ENCODE measurements at places on chromosomes 3 and 15.

DNA sequence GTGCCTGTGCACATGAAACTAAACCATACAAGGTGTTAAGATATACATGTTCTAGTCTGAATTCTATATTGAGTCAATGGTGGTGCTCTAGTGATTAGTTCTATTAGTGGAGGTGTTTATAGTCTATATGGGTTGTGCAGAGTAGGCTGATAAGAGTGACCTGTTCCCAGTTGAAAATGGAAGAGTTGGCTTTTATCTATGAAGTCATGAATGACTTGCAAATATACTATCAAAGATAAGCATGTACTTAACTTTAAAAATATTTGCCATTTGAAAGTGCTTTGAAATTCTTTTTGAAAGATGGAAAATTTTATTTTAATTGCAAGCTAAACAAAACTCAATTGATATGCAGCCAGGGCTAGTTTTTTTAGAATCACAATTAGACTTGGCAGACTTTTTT, 150.6 kb upstream of the SGO1 start:
- no peak overlapping the region for H3K4me3 ChIP-seq
- H3K4me1 ChIP-seq, result no peaks in the 10 kb centered on the region
- no peak overlapping the region for H3K27ac ChIP-seq
- no peaks in the 10 kb centered on the region for H3K27me3 ChIP-seq
- DNase-seq, result no peak
- H3K36me3 ChIP-seq, result no peaks in the 10 kb centered on the region

GRCh38 chr3:25520926-25521559, 93.0 kb downstream of the RARB start:
- no peak for DNase-seq
- H3K36me3 ChIP-seq, result no peaks in the 10 kb centered on the region
- H3K27me3 ChIP-seq, result peaks cover 8% of the 10 kb centered on the region
- H3K4me3 ChIP-seq, result no peak overlapping the region
- H3K27ac ChIP-seq, result no peak overlapping the region

DNA sequence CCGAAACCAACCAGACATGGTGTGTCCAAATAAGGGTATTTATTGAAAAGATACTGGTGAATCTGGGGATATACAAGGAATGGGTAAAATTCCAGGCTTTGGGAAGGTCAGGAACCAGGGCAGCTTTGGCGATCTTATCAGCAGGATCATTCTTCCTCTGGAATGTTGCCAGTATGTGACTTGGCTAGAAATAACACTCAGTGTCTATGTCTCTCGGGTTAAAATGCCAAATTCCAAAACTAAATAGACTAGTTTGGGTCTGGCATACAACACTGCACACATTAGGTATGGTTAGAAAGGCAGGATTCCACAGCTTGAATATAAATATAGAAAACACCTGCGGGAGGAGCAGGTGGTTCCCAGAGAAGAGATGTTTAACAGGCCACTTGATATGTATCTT, 220.2 kb upstream of the CD96 start:
- no peak overlapping the region for H3K4me3 ChIP-seq
- peaks cover 34% of the 10 kb centered on the region for H3K4me1 ChIP-seq
- no peaks in the 10 kb centered on the region for H3K27me3 ChIP-seq

GRCh38 chr3:41131224-41131623, 68.1 kb upstream of the CTNNB1 start:
- no peaks in the 10 kb centered on the region for H3K4me1 ChIP-seq
- no peak for DNase-seq
- peaks cover 3% of the 10 kb centered on the region for H3K36me3 ChIP-seq

- H3K27me3 ChIP-seq, result no peaks in the 10 kb centered on the region
- DNase-seq, result no peak
- H3K4me1 ChIP-seq, result no peaks in the 10 kb centered on the region
- H3K27ac ChIP-seq, result no peak overlapping the region
- H3K4me3 ChIP-seq, result no peak overlapping the region
Observed at GRCh38 chr3:98967758-98968157, 66.3 kb upstream of the DCBLD2 start.

- no peaks in the 10 kb centered on the region for H3K4me1 ChIP-seq
- peaks cover 9% of the 10 kb centered on the region for H3K27me3 ChIP-seq
- DNase-seq, result no peak
Observed at GRCh38 chr3:37481982-37482381, 307.6 kb upstream of the LRRFIP2 start.

GRCh38 chr15:68517285-68517761, 61.5 kb upstream of the CORO2B start:
- H3K27ac ChIP-seq, result no peak overlapping the region
- DNase-seq, result no peak
- peaks cover 11% of the 10 kb centered on the region for H3K27me3 ChIP-seq
- no peak overlapping the region for H3K4me3 ChIP-seq
- H3K36me3 ChIP-seq, result no peaks in the 10 kb centered on the region
- H3K4me1 ChIP-seq, result no peaks in the 10 kb centered on the region

DNA sequence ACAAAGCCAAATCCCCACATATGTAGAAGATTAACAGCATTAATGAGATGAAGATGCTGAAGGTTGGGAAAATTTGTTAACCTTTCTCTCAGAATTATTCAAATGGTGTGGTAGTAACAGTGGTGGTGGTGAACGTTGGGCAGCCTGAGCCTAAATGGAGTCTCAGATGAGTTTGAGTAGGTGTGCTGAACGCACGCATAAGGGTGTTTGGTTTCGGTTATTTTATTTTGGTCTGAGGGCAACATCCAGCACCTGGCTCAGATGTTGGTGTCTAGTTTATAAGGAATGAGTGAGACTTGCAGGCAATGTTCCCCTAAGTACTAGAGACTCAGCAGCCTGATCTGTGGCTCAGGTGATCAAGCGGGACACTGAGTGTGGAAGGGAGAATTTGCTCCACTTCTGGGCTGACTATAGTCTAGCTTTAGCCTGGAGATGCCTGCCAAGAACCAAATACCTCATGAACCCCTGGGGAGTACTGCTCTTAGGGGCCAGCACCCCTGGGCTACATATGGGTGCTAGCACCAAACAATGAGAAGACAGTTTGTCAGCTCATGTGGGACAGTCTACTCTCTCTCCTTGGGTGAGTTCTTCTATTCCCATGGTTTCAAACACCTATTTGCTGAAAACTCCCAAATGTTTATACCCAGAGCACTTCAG, 39.5 kb upstream of the ATP2C1 start:
- H3K36me3 ChIP-seq, result no peaks in the 10 kb centered on the region
- no peak for DNase-seq
- H3K27ac ChIP-seq, result no peak overlapping the region
- peaks cover 21% of the 10 kb centered on the region for H3K4me1 ChIP-seq

GRCh38 chr3:126290325-126290724, 66.9 kb downstream of the KLF15 start:
- DNase-seq, result no peak
- no peak overlapping the region for H3K4me3 ChIP-seq
- no peaks in the 10 kb centered on the region for H3K36me3 ChIP-seq
- no peak overlapping the region for H3K27ac ChIP-seq
- peaks cover 36% of the 10 kb centered on the region for H3K27me3 ChIP-seq

- peaks cover 67% of the 10 kb centered on the region for H3K27me3 ChIP-seq
- DNase-seq, result no peak
- peak overlapping the region; percentile 87 for H3K4me3 ChIP-seq
- no peak overlapping the region for H3K27ac ChIP-seq
- H3K4me1 ChIP-seq, result peaks cover 20% of the 10 kb centered on the region
- H3K36me3 ChIP-seq, result peaks cover 3% of the 10 kb centered on the region
Observed at GRCh38 chr15:66252685-66253417, 699 bp downstream of the MEGF11 start.

- H3K27me3 ChIP-seq, result no peaks in the 10 kb centered on the region
- H3K27ac ChIP-seq, result no peak overlapping the region
- no peak for DNase-seq
- no peaks in the 10 kb centered on the region for H3K36me3 ChIP-seq
Observed at GRCh38 chr3:107441617-107442016, 64.4 kb downstream of the CCDC54 start.

DNA sequence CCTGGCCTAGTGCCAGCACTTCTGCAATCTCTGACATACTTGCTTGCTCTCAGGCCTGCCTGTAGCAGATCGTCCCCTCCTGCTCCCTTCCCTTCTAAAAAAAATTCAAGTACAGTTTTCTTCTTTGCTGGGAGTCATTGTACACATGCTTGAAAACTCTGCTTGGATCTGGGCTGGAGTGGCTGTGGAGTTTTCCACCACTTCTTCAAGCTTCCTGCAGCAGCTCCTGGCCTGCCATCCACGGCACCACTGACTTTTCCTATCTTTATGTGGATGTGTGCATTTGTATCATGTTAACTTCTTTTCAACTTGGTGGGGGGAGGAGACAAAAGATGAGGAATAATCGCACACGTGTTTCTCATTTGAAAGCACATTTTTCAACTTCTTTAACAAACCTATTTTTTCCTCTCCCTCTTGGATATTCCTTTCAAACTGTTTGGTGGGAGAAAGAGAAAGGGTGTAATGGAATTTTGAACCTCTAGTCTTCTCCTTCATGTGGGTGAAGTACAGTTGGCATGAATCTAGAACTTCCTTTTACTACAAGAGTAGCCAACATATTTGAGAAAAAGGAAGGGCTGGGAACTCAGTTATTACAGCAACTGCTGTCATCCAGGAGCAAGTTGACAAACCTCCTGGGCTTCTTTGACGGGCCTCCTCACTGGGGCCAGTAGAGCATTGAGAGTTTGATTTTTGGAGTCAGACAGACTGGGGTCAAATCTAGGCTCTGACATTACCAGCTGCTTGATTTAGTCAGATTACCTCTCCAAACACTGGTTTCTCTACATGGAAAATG, 61.2 kb upstream of the LRTM1 start:
- H3K27ac ChIP-seq, result no peak overlapping the region
- no peaks in the 10 kb centered on the region for H3K36me3 ChIP-seq
- no peak for DNase-seq

- no peak overlapping the region for H3K27ac ChIP-seq
- H3K27me3 ChIP-seq, result no peaks in the 10 kb centered on the region
- no peak overlapping the region for H3K4me3 ChIP-seq
- peaks cover 5% of the 10 kb centered on the region for H3K4me1 ChIP-seq
Observed at GRCh38 chr3:105495021-105495420, 128.3 kb downstream of the ALCAM start.
